ENCODE measurements at places on chromosomes 2 and 18.

DNA sequence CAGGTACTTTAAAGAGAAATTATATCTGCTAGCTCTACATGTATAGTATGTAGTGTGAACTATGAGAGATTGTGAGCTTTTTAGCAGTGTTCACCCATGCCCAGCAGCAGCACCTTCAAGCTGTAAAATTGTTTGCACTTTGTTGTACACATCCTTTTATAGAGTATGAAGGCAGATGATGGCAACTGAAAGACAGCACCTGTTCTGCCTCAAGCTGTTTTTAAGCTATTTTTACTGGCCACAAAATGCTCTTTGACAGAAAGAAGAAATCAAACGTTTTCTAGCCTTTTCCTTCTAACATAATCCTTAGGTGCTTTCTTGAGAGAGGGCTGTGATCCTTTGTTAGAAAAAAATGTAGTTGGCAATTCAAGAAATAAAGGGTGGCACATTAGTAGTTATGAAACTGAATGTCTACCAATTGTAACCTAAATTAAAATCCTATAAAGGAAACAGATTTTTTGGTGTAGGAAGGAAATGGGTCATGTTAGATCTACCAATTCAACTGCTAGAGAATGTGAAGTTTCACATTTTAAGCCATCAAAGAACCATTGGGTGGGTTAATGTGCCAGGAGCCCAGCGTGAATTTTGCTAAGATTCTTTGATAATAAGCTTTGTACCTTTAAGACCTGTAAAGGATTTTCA is 59.5 kb downstream of the R3HDM1 start:
- no peak for DNase-seq

GRCh38 chr18:31487246-31488015 is 10.5 kb upstream of the DSG2 start:
- no peak for DNase-seq

GRCh38 chr2:218878926-218879761 is 1.5 kb upstream of the WNT10A start:
- no peak for DNase-seq

DNA sequence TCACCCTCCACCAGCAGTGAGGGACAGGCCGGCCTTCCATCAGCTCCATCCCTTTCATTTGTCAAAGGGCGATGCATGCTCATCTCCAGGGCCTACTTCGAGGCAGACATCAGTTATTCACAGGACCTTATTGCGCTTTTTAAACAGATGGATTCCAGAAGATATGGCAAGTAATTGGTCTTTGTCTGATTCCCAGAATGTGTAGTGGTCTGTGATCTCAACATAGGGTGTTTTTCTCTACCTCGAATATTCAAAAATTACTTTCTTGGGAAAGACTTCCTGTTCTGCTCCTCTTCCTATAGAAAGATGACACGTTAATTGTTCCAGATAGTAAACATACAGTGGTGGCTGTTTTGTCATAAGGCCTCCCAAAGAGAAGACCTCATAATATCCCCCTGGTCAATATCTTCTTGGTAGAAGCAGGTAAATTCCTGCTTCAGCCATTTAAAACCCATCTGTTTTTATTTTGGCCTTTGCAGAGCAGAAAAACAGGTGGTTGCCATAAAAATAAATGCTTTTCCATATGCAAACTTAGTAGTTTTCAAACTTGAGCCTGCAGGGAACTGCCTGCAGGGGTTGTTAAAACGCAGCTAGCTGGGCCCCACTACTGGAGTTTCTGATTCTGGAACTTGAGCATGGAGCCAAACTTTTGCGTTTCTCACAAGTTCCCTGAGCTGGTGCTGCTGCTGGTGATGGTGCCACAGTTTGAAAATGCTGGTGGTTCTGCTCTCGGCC is 8.2 kb downstream of the SMARCAL1 start:
- DNase-seq = no peak

- DNase-seq = no peak
These were observed 251.5 kb downstream of the TXNL1 start for GRCh38 chr18:56386856-56387255.

- DNase-seq = no peak
These were observed 1267.7 kb upstream of the TMEFF2 start for GRCh38 chr2:193462411-193462810.
